ENCODE measurements at places on chromosomes 6 and 20.

- no peak for DNase-seq
Measured at GRCh38 chr20:51321343-51322163, 221.0 kb downstream of the NFATC2 start.

GRCh38 chr6:93675856-93676417, 256.6 kb upstream of the EPHA7 start:
- no peak for DNase-seq

DNA sequence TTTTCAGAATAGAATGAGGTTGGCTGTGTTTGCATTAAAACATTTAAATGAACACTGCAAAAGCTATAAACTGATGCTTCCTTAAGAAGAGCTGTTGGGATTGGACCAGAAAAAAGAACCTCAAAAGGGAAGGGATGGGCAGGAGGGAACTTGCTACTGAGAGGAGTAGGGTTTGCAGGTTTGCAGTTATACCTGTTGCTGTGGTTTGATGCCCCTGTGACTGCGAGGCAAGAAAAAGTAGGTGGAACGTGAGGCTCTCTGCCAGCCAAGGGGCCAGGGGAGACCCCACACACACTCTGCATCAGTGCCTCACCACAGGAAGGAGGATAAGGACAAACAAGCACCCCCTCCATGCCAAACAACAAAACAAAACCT, 197.2 kb downstream of the BCAS1 start:
- DNase-seq = no peak

DNA sequence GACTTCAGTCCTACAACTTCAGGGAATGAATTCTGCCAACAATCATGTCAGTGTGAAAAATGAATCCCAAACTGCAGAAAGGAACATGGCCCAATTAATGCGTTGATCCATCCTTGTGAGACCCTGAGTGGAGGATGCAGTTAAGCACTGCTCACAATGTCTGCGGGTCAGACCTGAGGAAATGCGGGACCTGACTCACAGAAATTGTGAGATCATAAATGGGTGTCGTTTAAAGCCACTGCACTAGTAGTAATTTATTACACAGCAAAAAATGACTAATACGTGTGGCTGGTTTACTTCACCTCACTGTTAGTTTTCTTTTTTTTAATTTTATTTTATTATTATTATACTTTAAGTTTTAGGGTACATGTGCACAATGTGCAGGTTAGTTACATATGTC, 505.0 kb downstream of the PRKN start:
- no peak for DNase-seq

- no peak for DNase-seq
Measured at GRCh38 chr20:47041396-47041899, 146.8 kb downstream of the EYA2 start.

- no peak for DNase-seq
Measured at GRCh38 chr20:48850257-48850976, 22.6 kb upstream of the PREX1 start.

GRCh38 chr20:61112515-61112914, 139.5 kb upstream of the CDH4 start:
- DNase-seq = no peak

All from central memory CD4-positive, alpha-beta T cell (primary cell).